ENCODE measurements at places on chromosomes 1 and 21.

DNA sequence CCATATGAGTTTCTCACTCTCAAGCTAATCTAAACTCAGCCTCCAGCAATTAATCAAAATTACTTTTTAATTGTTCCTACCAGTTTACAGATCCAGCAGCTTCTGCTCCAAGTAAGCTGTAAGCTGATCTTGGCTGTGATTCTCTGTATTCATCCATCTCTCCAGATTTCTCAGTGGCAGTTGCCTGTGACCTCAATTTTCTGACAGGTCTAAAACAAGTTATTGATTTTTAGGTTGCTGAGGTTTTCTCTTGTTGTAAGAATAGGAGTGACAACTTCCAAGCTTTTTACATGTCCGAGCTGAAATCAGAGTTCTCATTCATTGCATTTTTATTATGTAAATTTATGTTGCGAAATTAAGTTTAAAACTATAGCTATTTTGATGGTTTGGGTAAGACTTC, 1044.4 kb downstream of the PLA2G4A start:
- DNase-seq = no peak

- DNase-seq = no peak
Measured at GRCh38 chr1:71001624-71002023, 46.0 kb downstream of the PTGER3 start.

GRCh38 chr1:208167261-208167869, 76.8 kb downstream of the PLXNA2 start:
- no peak for DNase-seq

GRCh38 chr1:220786057-220786336, 716 bp upstream of the MTARC1 start:
- DNase-seq = no peak

- no peak for DNase-seq
Measured at GRCh38 chr1:206804156-206804737, 32.0 kb upstream of the IL10 start.

DNA sequence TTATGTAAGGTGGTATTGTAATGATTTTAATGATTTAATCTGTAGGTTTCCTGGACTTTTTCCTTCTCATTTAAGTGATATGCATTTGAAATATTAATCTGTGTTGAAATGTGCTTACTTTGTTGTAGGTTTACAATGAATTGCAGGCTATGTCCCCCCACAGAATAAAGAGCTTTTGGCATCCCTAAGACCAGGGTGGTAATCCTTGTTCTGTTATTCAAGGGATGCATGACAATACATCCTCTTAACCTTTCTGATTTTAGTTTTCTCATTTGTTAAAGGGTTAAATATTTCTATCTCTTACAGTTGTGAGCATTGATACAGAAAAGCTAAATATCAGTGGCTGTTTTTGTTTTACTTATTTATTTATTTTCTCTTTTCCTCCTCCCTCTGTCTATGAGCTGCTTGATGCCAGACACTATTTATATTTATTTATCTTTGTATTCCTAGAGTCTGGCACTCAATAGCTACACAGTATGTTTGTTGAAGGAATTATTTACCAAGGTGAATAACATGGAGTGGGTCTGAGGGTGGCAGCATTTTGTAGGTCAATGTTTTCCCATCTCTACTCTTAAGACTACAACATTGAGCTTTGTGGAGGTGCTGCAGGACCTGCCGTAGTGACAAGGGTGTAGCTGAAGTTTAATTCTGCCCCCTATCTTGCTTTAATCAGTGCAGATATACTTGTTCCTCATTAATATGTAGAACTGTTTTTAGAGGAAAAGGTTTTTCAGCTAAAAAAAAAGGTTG, 19.9 kb upstream of the ADGRL2 start:
- no peak for DNase-seq

Measured in CD4-positive, alpha-beta T cell treated with Interleukin-2 at 100 ng/mL for 4 hours (primary cell).